ENCODE measurements at places on chromosomes 1 and 21.

DNA sequence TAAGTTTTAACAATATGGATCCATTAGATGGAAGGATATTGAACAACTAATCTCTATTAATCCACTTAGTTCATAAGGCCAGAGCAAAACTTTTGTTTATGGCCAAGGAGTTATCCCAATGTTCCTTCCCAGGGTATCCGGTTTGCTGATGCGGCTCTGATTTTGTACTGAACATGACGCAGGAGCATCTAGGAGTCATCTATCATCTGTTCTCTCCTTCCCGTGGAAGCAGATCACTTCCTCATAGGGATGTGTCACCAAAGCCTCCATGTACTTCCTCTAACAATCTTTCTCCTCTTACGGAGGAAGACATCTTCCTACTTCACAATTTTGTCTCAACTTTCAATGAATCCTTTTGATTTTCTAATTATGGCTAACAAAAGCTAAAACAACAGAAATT lies 206.6 kb downstream of the APP start:
- DNase-seq = no peak

- DNase-seq = no peak
These were observed 170.6 kb downstream of the PDE4B start for GRCh38 chr1:65963156-65963888.

DNA sequence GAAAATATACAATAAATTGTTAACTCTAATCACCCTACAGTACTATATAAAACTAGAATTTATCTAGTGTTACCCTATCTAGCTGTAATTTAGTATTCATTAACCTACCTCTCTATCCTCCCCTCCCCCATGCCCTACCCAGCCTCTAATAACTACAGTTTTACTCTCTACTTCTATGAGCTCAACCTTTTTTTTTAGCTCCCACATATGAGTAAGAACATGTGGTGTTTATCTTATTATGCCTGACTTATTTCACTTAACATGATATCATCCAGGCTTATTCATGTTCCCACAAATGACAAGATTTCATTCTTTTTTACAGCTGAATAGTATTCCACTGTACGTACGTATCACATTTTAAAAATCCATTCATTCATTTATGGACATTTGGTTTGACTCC lies 46.0 kb upstream of the WARS2 start:
- no peak for DNase-seq

GRCh38 chr21:34807146-34807880 lies 138.5 kb downstream of the CLIC6 start:
- peak; percentile 29 for DNase-seq

DNA sequence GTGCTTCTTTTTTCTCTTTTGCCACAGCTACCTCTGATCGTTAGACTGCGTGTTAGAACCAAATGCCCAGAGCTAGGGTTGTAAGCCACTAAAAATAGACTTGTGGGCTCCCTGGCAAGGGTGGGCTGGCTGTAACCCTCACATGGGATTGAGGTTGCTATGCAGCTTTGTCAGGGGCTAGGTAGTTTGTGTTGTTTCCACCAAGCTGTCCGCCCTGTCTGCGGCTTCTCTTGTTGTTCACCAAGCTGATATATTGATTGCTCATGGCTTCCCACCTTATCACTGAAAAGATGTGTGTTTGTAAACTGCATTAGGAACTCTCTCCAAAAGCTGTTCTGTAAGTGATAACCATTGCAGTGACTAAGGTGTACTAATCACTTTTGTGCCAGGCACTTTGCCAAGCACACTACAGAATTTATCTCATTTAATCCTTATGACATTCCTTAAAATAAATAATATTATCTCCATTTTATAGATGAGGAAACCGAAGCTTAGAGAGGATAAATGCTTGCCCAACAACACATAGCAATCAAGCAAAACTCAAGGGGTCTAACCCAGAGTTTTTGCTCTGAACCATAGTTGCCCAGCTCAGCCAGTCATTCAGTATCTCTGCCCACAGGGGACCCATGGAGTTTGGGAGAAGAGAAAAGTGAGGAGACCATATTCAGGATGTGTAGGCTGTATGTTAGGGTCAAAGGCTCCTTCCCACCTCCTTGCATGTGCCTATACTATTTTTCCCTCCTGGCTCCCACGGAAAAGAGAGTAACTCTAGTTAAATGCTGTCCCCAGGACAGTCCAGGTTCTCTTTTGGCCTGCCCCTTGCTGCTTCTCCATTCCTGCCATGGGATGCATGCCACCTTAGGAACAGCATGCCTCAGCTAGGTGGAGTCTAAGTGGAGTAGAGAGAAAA lies 42.2 kb upstream of the TARBP1 start:
- no peak for DNase-seq

DNA sequence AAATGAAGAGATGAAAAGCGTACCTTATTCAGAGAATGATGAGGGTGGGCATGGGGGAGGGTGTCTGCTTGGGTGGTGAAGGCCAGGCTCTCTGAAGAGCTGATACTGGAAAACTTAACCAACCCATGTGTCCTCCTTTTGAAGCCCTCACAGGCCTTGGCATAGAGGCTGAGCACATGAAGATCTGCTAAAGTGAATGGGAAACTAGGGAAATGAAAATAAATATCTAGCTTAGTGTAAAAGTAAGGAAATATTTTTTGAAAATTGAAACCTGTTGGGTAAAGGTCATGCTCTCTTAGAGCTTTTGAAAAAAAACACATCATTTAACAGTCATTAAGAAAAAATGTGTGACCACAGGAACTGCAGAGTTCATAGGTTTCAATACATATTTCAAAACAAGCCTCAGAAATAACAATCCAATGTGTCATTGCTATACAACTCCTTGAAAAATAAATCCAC lies 40.5 kb upstream of the RALGPS2 start:
- DNase-seq = no peak

DNA sequence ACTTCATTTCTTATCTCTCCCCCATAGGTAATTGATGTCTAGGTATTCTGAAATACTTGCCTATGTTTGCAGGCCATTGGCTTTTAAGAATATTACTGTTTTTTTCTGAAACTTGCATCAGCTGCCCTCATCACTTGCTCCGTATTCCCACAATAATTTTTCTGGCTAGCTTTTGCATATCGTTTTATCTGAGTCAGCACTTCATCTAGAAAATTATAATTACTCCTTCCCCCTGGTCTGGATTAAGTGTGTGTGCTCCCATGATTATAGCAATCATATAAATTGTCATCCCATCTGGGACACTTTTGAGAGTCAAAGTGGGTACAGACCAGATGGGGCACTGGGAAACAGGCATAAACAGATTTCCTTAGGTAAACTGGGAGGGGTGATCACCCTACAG lies 583.2 kb upstream of the B3GALT2 start:
- no peak for DNase-seq

DNA sequence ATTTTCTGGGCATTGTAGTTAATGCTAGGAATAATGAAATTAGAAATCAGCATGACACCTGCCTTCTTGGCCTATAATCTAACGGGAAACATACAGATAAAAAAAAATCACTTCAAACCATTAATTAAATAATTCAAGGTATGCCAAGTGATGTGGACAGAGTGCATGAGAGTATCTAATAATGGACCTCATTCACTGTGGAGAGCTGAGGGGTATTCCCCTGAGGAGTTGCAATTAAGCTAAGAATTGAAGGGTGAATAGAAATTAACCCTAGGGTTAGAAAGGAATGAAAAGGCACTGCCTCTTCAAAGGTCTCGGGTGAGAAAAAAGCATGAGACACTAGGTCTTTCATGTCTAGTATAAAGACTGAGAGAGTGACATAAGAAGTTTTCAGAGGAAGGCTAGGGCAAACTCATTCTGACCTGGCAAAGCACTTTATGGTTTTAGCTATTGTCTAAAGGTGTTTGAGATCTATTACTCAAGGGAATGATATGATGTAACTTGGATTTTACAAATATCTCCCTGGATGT lies 466.1 kb downstream of the KCNT2 start:
- DNase-seq = no peak

DNA sequence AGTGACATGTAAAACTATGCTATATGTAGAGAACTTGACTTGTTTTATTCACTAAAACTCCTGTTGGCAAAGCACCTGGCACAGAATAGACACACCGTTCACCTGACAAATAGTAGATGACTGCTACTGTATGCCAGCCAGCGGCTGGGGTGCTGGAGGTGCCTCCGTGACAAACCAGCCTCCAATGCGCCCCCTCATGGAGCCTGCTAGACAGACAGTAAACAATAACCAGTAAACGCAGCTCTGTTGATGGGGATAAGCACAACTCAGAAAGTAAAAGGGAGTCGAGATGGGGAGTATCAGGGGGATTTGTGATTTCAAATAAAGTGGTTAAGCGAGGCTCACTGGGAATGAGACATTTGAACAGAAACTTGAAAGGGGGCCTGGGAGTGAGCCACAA lies 107.2 kb downstream of the PRDM2 start:
- no peak for DNase-seq

DNA sequence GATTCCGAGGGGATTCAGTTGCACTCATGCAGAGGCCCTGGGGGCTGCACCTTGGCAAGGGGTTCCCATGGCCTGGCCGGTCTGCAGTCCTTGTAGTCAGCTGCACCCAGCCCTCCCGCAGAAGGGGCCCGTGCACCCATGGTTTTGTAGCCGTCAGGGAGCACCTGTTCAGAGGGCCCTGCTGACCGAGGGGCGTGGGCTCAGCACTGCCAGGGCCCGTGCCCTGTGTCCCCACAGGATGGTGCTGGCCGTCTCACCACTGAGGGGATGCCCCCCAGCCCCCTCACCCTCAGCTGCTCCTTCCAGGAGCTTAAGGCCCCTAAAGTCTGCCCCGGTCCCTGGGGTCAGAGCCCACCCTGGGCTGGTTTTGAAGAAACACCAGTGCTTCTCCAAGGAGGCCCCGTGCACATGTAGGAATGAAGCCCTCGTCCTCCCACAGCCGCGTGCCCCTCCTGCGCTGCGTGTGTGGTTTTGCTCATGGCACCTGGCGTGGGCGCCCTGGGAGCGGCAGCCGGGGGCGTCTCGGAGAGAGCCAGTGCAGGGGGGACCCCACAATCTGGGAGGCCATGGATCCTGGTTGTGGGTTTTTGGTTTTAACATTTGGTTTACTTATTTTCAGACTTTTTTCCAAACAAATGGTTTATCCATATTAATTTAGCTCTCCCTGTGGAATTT lies 40.1 kb downstream of the PRKCZ start:
- no peak for DNase-seq

GRCh38 chr1:93672477-93673162 lies 9.0 kb downstream of the BCAR3 start:
- no peak for DNase-seq

- DNase-seq = no peak
These were observed 10.2 kb upstream of the FCRL5 start for GRCh38 chr1:157562515-157562914.

- no peak for DNase-seq
These were observed 38.1 kb upstream of the RAP1GAP start for GRCh38 chr1:21707086-21707840.

DNA sequence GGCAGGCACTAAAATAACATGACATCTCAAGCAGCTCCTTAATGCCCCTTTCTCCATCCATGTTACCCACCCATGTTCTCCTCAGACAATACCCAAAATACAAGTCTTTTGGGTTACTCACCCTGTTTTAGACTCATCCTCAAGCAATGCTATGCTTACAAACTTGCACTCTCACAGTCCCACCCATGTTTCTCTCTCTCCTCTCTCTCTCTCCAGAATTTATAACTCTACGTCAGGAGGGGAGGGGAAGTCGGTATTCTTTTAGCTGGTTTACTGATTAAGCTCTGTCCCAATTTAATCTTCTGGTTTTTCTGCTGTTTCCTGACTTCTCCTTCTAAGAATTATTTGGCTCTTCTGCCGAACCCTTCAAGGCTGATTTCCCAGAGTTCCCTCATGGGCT lies 98.0 kb upstream of the NR5A2 start:
- DNase-seq = no peak

DNA sequence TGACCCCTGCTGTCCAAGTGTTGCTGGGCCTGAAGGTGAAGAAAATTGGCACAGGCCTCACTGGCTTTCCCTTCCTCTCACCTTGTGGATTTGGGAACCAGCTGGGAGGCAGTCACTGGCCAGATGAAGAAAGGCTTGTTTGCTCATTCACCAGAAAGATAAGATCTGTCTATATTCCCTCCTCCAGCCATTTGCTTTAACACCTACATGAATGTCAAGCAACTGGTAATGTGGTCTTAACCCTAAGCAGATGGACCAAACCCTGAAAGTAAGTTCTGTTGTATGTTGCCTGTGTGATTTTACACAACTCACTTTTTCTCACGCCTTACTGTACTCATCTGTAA lies 10.3 kb upstream of the SRRM1 start:
- no peak for DNase-seq

DNA sequence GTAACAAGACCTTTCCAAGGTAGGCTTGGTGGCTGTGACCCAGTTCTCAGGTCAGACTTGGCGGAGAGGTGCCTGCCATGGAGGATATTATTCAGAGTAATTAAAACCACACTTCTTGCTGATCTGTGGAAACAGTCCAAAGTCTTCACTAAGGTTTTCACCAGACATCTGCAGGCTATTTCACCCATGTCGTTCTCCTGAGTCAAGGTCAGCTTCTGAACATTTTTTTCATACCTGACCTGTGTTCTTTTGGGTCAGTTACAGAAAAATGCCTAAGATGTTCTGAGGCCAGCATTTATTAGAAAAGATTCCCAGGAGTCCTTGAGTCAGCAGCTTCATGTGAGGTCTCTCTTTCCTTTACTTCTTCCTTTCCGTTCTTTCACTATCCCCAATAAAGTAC lies 54.9 kb downstream of the RGL1 start:
- no peak for DNase-seq
